ENCODE measurements at places on chromosomes 2 and 18.

DNA sequence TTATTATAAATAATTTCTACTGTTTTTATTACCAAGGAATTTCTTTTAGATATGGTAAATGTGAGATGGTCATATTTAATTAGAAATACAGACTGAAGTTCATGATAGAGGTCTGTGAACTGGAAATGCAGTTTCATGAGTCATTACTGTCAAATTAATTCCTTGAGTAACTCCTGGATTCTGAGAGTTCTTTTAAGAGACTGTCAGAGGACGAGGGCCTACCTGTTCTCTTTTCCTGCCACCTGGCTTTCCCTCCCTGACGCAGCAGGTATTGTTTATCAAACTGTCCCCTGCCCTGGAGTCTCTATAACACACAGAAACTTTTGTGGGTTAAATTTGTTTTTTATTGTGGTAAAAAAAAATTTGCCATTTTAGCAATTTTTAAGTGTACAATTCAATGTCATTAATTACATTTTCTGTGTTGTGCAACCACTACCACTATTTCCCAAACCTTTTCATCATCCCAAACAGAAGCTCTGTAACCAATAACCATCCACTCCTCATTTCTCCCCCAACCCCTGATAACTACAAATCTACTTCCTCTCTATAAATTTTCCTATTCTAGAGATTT is 142.6 kb downstream of the DIS3L2 start:
- DNase-seq: no peak

GRCh38 chr2:190311893-190312634 is 7.6 kb downstream of the HIBCH start:
- DNase-seq: no peak

- DNase-seq: no peak
Observed at GRCh38 chr2:153871231-153872221, at the start of gene GALNT13. GALNT13 (plus strand) TSS chr2:153871922.

DNA sequence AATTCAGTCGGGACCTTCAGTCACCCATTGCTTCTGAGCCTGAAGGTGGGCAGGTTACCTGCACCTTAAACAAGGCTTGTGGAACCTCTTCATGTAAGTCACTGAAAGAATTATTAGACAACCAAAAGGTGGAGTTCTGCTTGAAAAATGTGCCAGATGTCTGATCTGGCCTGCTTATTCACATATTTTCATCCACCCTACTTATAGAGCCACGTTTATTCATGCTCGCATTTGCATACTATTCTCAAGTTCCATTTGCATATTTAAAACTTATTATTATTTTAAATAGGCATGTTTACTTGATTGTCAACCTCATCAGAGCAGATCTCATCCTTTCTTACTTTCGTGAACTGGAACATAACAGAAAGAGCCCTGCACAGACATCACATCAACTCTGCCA is 140.0 kb upstream of the NABP1 start:
- no peak for DNase-seq

DNA sequence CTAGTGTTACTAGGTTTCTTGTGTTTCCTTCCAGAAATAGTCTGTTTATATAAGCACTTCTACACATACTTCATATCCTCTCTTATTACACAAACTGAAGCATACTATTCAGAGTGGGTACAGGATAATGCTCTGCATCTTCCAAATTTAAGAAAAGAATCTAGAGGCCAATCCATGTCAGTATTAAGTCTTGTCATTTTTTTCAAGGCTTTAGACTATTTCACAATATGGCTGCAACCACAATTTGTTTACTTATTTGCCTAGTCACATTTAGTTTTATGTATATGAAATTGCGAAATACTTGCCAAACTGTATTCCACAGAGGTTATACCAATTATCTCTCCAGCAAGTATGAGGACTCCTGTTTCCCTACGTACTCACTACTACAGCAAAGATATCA is 27.9 kb downstream of the IWS1 start:
- peak; percentile 93 for DNase-seq

All from adipocyte (in vitro differentiated cells).